ENCODE measurements at places on chromosomes 12 and 14. TPM values are rescaled to one million over a fixed set of nuclear protein-coding genes. Genes with fewer than 3 reads are reported as not detected.

DNA sequence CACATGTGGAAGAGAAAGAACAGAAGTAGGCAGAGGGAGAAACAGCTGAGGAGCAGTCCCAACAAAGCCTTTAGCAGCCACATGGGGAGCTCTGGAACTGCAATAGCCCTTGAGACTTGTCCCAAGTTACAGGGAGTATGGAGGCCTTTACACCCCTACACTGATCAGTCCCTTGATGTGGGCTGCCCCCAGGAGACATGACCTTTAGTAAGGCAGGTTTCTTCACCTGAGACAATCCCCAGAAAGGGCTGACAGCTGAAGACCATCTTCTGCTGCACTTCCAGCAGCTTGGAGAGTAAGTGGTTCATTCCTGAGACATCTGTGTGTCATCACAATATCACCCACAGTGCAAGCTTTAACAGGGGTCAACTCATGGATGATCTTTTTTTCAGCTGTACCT, 8.6 kb upstream of the SNAPC1 start:
- no peak for ATAC-seq

GRCh38 chr12:11701433-11701832, 52.0 kb downstream of the ETV6 start:
- ATAC-seq = no peak

Gene POLR3B
- 8.8 TPM for total RNA-seq

Gene SLCO1C1
- total RNA-seq = not detected
